ENCODE measurements at places on chromosomes 7 and 10.

DNA sequence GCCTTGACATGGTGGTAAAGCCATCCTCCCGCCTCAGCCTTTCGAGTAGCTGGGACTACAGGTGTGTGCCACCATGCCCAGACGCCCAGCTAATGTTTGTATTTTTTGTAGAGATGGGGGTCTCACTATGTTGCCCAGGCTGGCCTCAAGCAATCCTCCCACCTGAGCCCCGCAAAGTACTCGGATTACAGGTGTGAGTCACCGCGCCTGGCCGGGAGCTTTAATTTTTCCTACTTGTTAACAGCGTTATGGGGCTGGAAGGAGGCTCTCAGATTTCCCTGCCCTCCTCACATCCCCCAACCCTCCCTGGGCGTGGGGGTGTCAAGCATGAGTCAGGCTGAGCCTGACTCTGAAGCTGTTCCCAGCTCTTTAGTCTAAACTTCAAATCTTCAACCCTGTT is 8.3 kb downstream of the ALKBH4 start:
- DNase-seq: no peak

- no peak for DNase-seq
Observed at GRCh38 chr7:99742737-99743394, 7.9 kb upstream of the CYP3A7 start.

GRCh38 chr7:116298055-116298454 is 87.7 kb downstream of the TES start:
- DNase-seq: no peak

- peak; percentile 56 for DNase-seq
Observed at GRCh38 chr7:5284304-5285281, 1.9 kb downstream of the SLC29A4 start.

GRCh38 chr7:17512181-17512675 is 213.8 kb downstream of the AHR start:
- no peak for DNase-seq

DNA sequence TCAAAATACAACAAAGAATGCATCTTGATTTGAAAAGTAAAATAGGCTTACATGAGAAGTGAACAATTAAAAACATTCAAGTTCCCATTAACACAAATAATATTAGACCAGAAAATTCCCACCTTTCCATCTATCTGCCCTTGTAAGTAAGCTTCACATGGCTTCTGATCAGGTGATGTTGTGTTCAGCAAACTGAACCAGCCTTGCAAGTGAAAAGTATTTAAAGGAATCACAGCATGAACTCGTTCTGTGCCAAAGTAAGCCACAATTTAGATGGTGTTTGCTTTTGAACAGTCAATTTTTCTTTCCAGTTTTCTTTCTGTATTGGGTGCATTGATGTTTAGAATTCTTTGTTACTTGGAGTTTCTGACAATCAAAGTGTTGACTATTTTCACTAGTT is 347.9 kb downstream of the TNS3 start:
- no peak for DNase-seq

Measured in left colon (tissue), 2 donors.